ENCODE measurements at places on chromosomes 2 and 18.

GRCh38 chr18:3426074-3426473, 23.9 kb upstream of the TGIF1 start:
- DNase-seq: no peak

DNA sequence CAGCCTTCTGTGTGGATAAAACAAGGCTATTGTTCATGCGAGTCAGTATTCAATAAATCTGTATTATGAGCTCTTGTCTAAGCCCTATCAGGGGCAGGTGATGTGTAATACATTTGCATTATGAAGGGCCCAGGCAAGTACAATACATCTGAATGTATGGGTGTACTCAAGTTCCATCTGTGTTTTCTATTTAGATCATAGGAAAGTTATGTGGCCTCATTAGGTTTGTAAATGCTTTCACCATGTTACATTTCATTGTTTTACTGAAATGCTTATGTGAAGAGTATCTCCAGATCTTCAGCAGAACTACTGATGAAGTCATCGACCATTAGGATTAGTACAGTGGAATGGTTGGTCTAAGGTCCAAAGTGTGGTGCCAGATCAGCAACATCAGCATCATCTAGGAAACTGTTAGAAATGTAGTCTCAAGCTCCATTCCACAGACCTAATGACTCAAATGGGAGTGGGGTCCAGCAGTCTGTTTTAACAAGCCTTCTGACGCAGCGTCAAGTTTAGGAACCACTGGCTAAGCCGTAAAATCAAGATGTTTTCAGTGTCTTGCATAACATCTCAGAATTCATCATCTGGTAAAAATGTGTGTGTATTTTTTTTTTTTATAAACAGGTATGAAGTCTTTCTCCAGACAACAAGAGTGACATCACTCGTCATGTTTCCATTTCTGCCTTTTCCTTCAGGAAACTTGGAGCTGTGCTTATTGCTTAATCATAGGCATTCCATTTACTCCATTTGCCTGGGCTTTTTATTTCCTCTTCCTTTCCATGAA, 80.5 kb downstream of the LYPD6 start:
- DNase-seq: no peak

- DNase-seq: no peak
Observed at GRCh38 chr2:73776869-73777519, 2.9 kb downstream of the DUSP11 start.

DNA sequence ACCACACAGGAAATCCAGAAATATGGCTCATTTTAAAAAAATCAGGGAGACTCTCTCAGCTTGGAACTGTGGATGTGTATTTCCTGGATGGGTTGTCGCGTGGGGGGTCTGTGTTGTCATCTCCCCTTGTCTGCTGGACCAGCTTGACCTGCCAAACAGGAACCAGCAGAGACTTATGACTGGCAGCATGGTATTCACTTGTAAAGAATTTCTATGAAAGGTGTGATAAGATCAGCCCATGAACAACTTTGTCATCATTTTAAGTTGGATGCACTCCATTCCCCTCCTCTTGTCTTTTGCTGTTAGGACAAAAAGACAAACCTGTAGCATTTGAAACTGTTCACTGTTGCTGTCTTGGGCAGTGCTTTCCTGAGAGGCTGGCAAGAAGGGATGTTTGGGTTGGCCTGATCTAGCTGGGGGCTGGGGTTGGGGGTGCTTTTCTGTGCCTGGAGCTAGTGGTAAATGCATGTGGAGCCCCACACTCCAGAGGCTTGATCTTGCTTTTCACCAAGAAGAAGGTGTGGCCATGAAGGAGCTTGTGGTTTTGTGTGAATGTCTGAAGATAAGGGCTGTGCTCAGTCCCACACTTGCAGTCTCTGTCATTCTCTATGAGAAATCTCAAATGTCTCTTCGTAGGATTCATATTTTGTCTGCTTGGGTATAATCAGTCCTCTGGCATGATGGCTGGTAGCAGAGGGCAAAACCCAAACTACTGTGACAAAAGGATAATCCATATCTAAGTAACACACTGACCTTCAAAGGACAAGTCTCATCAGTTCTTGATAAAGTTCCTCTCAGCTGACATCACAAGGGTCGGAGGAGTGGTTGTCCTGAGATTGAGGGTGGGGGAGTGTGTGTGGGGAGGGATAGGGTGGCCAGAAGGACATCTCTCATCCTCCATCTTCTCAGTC, 39.0 kb downstream of the RALB start:
- DNase-seq: no peak

- no peak for DNase-seq
Observed at GRCh38 chr18:5107988-5108387, 89.1 kb downstream of the AKAIN1 start.

GRCh38 chr2:40370007-40370395, 81.9 kb downstream of the SLC8A1 start:
- DNase-seq: no peak

All from SK-N-DZ (cell line).